Mesenchymal stem cell (in vitro differentiated cells and primary cell): ENCODE measurements at places on chromosomes 1 and 21.

DNA sequence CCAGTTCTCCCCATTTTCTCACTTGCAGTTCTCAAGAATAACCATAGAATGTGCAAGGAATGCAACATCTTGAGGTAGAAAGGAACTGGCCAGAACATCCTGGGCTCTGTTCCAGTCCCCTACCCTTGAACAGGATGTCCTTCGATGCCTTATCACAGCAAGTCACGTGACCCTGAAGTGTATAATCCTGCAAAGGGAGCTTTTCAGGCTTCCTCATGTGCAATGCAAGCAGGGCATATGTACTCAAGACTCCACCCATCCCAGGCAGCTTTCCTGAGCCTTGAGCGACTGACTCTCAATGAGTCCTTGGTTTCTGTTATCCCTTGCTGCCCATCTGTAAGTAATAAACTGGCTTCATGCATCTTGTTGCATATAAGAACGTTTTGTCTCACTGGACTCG is 311.0 kb downstream of the MRPL39 start:
- H3K4me3 ChIP-seq, result no peak overlapping the region
- H3K27me3 ChIP-seq, result no peaks in the 10 kb centered on the region
- no peaks in the 10 kb centered on the region for H3K36me3 ChIP-seq
- H3K27ac ChIP-seq, result no peak overlapping the region

DNA sequence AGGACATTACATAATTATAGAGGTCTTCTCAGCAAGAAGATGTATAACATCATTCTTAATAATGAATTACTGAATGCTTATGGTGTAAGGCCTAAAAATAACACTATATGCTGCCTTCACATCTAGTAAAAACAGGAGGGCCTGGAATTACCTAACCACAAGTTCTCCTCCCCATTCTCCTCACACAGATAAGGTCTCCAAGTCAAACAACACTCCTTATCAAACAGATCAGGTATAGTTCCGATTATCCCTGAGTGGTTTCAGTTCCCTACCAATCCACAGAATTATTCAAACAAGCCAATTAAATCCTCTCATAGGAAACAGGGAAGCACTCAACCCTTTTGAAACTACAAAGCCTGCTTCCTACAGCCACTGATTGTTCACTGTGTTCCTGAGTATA is 4.0 kb upstream of the AGBL4 start:
- no peaks in the 10 kb centered on the region for H3K4me1 ChIP-seq
- no peak overlapping the region for H3K27ac ChIP-seq
- H3K27me3 ChIP-seq, result peaks cover 20% of the 10 kb centered on the region
- no peak for DNase-seq
- no peaks in the 10 kb centered on the region for H3K36me3 ChIP-seq
- no peak overlapping the region for H3K4me3 ChIP-seq

DNA sequence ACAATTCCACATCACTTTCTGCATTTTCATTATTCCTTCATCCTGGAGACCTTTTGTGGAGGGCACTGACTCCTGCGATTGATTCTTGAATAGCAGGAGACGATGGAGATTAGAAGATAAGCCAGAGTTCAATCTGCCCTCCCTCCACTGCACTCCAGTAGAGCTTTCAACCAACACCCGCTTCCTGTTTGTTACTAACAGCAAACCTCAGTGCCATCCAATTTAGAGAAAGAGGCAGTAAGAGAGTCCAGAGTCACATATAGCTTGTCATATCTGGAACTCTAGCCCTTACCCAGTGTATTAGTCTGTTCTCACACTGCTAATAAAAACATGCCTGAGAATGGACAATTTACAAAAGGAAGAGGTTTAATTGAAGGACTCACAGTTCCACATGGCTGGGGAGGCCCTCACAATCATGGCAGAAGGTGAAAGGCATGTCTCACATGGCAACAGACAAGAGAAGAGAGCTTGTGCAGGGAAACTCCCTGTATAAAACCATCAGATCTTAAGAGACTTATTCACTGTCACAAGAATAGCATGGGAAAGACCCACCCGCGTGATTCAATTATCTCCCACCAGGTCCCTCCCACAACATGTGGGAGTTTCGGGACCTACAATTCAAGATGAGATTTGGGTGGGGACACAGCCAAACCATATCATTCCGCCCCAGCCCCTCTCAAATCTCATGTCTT is 55.9 kb downstream of the PCBP3 start:
- H3K4me1 ChIP-seq, result no peaks in the 10 kb centered on the region
- H3K27me3 ChIP-seq, result no peaks in the 10 kb centered on the region
- no peak for DNase-seq
- H3K4me3 ChIP-seq, result no peak overlapping the region
- no peak overlapping the region for H3K27ac ChIP-seq

- no peaks in the 10 kb centered on the region for H3K36me3 ChIP-seq
- peak overlapping the region; percentile 28 for H3K4me3 ChIP-seq
- H3K27me3 ChIP-seq, result no peaks in the 10 kb centered on the region
- H3K27ac ChIP-seq, result peak overlapping the region; percentile 76
- peaks cover 4% of the 10 kb centered on the region for H3K4me1 ChIP-seq
Measured at GRCh38 chr1:66271216-66271903, 262.6 kb upstream of the SGIP1 start.

GRCh38 chr1:168472223-168472622 is 71.6 kb downstream of the XCL2 start:
- H3K36me3 ChIP-seq, result no peaks in the 10 kb centered on the region
- no peaks in the 10 kb centered on the region for H3K27me3 ChIP-seq
- H3K27ac ChIP-seq, result no peak overlapping the region

DNA sequence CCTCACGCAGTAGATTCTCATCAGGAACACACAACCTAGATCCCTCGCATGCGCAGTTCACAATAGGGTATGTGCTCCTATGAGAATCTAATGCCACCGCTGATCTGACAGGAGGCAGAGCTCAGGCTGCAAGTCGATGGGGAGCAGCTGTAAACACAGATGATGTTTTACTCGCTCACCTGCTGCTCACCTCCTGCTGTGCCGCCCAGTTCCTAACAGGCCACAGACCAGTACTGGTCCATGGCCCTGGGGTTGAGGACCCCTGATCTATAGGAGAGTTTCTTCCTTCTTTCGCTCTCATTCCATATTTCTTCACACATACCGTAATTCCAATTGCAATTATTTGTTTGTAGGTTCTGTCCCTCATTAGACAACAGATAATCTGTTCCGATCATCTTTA is 103.4 kb downstream of the CLEC20A start:
- no peaks in the 10 kb centered on the region for H3K27me3 ChIP-seq
- no peak overlapping the region for H3K4me3 ChIP-seq
- peaks cover 2% of the 10 kb centered on the region for H3K4me1 ChIP-seq
- DNase-seq, result no peak
- no peak overlapping the region for H3K27ac ChIP-seq
- no peaks in the 10 kb centered on the region for H3K36me3 ChIP-seq

DNA sequence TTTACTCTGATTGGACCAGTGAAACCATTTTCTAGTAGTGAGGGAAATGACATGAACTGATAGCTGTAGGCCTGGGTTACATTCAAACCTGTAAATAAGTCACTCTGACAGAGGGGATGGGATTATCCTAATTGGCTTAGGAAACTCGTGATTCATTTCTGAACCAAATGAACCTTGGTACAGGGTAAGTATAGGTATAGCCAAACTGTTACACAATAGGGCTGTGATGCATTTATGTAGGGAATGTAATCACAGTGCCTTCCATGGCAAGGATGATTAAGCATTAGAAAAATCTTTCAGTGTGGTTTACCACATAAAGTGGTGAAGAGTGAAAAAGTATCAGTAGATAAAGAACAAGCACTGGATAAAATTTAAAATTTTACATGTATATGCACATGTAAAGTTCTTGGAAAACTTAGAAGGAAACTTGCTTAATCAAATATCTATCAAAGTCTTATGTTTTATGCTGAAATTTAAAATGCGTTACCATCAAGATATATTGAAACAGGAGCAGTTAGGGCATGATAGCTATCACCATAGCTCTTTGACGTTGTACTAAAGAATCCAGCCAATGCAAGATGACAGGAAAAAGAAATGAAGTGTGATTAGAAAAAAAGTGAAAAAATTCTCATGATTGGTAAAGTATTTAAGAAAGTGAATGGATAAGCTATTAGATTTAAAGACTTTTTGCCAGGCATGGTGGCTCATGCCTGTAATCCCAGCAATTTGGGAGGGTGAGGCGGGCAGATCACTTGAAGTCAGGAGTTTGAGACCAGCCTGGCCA is 63.0 kb downstream of the RABGAP1L start:
- H3K4me1 ChIP-seq, result no peaks in the 10 kb centered on the region
- DNase-seq, result peak; percentile 16
- peaks cover 16% of the 10 kb centered on the region for H3K36me3 ChIP-seq

GRCh38 chr1:117540532-117540931 is 65.3 kb upstream of the TENT5C start:
- no peak overlapping the region for H3K27ac ChIP-seq
- H3K4me3 ChIP-seq, result no peak overlapping the region
- no peaks in the 10 kb centered on the region for H3K36me3 ChIP-seq
- peaks cover 9% of the 10 kb centered on the region for H3K27me3 ChIP-seq
- no peaks in the 10 kb centered on the region for H3K4me1 ChIP-seq

GRCh38 chr1:102531036-102531435 is 534.3 kb upstream of the OLFM3 start:
- DNase-seq, result no peak
- H3K27me3 ChIP-seq, result no peaks in the 10 kb centered on the region
- no peaks in the 10 kb centered on the region for H3K4me1 ChIP-seq

DNA sequence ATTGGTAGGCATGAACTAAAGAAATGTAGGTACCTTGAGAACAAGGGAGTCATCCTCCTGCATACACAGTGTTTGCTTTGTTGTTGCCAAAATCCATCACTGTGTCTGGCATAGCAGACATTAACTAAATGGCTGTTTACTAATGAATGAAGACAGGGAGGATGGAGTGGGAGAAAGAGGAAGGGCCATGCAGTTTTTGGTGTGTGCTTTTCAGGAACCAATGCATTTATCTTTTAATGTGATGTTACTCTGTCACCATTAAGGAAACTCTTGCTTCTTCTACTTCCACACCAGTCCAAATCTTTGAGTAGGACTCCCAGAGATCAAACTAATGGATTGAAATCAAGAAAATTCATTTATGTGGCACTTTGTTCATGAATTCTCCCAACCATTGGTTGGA is 55.6 kb upstream of the DUSP10 start:
- no peak overlapping the region for H3K4me3 ChIP-seq
- no peak for DNase-seq
- H3K36me3 ChIP-seq, result no peaks in the 10 kb centered on the region
- H3K27me3 ChIP-seq, result no peaks in the 10 kb centered on the region
- H3K4me1 ChIP-seq, result peaks cover 2% of the 10 kb centered on the region
- H3K27ac ChIP-seq, result no peak overlapping the region

- peaks cover 15% of the 10 kb centered on the region for H3K4me1 ChIP-seq
- no peak for DNase-seq
- H3K36me3 ChIP-seq, result no peaks in the 10 kb centered on the region
- no peaks in the 10 kb centered on the region for H3K27me3 ChIP-seq
- H3K27ac ChIP-seq, result no peak overlapping the region
Measured at GRCh38 chr1:209743145-209743482, 12.7 kb upstream of the TRAF3IP3 start.

- H3K27ac ChIP-seq, result no peak overlapping the region
- peaks cover 14% of the 10 kb centered on the region for H3K4me1 ChIP-seq
- no peak overlapping the region for H3K4me3 ChIP-seq
- DNase-seq, result no peak
Measured at GRCh38 chr21:37828556-37828955, 87.7 kb downstream of the KCNJ6 start.

GRCh38 chr1:35832276-35832905 is 24.6 kb downstream of the AGO4 start:
- no peak overlapping the region for H3K4me3 ChIP-seq
- H3K27ac ChIP-seq, result no peak overlapping the region
- peaks cover 34% of the 10 kb centered on the region for H3K36me3 ChIP-seq
- H3K4me1 ChIP-seq, result no peaks in the 10 kb centered on the region
- no peaks in the 10 kb centered on the region for H3K27me3 ChIP-seq

- DNase-seq, result no peak
- no peaks in the 10 kb centered on the region for H3K36me3 ChIP-seq
- no peaks in the 10 kb centered on the region for H3K27me3 ChIP-seq
- H3K4me3 ChIP-seq, result no peak overlapping the region
- H3K27ac ChIP-seq, result no peak overlapping the region
Measured at GRCh38 chr1:77060000-77060399, 159.2 kb downstream of the PIGK start.

DNA sequence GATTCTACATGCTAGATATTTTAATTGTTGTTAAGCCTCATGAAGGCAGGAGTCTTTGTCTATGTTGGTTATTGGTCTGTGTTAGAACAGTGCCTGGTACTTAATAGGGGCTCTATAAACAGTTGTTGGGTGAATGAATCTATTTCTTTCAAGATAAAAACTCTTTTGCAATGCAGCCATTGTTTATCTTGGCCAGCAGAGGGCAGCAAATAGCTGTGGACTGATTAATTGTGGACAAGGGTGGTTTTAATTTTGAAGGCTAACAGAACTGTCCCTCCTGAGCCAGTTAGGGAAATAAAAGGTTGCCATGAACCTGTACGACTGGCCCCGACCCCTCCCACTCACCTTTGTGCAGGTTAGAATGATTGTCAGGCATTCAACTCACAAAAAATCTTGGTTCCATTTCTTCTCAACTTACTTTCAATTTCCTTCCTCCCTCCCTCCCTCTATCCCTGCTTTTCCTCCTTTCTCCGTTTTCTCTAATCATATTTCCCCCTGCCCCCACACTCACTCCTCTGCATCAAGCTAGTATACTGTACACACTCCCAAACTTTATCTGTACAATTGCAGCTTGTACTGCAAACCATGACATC is 66.3 kb upstream of the DIRAS3 start:
- peak; percentile 59 for DNase-seq
- H3K4me1 ChIP-seq, result peaks cover 3% of the 10 kb centered on the region
- no peak overlapping the region for H3K27ac ChIP-seq
- H3K4me3 ChIP-seq, result no peak overlapping the region
- H3K36me3 ChIP-seq, result peaks cover 17% of the 10 kb centered on the region

DNA sequence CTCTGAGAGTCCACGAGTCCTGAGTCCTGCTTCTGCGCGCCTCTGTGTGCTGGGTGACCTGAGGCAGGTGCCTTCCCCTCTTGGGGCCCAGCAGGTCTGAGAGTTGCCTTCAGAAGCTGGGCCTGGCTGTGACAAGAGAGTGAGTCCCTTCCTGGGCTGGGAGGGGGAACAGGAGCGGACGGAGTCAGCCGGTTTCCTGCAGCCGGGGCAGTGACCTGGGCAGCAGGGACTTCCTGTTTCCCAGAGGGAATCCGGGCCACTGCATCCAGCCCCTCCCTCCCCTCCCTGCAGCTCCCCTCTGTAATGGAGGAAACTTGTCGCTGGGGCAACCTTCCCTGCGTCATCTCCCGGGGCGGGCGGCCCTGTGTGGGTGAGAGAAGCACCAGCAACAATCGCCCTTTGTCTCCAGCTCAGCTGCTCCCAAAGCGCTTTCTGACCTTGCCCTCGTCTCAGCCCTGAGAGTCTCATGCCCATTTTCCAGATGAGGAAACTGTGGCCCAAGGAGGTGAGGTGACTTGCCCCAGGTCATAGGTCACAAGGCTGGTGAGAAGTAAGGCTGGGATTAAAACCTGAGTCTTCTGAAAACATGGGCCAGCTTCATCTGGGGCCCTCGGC is 61.1 kb downstream of the SDC3 start:
- peak; percentile 81 for DNase-seq
- no peak overlapping the region for H3K4me3 ChIP-seq
- no peaks in the 10 kb centered on the region for H3K27me3 ChIP-seq
- H3K36me3 ChIP-seq, result no peaks in the 10 kb centered on the region
- H3K27ac ChIP-seq, result no peak overlapping the region
- peaks cover 19% of the 10 kb centered on the region for H3K4me1 ChIP-seq
